Fibroblast of villous mesenchyme (primary cell): ENCODE measurements at places on chromosomes 5 and 9. TPM values are rescaled to one million over a fixed set of nuclear protein-coding genes. Genes with fewer than 3 reads are reported as not detected.

- DNase-seq = no peak
Measured at GRCh38 chr9:134390537-134390936, 64.3 kb downstream of the RXRA start.

The OR1J2 gene
- 0.32 and 0.43 TPM in 2 replicates for total RNA-seq

- DNase-seq = no peak
Measured at GRCh38 chr9:117936185-117937130, 232.3 kb downstream of the TLR4 start.

DNA sequence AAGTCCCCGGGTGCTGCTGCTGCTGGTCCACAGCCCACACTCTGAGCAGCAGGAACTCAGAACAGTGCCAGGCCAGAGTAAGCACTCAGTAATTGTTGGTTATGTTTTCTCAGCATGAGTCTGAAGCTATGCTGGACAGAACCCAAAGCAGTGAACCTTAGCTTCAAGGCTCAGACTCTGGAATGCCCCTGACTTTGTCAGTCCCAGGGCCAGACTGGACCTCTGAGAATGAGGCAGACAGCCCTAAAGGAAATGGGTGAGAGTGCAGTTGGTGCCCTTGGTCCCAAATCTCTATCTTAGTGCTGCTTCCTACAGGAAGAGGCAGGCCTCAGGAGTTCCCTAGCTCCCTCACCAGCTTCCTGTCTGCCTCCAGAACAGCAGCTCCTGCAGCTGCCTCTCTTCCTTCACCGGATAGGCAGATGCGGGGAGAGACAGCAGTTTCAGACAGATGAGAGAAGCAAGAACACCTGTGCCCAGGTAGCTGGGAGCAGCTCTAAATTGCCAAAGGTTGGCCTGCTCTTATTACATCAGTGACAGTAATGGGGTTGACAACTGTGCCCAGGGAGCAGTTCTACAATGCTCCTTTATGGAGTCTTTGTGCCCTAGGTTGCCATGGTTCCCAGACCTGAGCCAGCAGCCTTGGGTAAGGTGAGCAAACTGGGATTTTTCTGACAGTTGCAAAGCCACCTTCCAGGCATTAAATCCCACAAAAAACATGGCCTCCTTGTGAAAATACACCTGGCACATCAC is 82.2 kb upstream of the CXCL14 start:
- no peak for DNase-seq

GRCh38 chr5:140565780-140566095 is 1.1 kb downstream of the SLC35A4 start:
- peak; percentile 57 for DNase-seq

The TMEM215 gene
- total RNA-seq = not detected in 2 replicates

DNA sequence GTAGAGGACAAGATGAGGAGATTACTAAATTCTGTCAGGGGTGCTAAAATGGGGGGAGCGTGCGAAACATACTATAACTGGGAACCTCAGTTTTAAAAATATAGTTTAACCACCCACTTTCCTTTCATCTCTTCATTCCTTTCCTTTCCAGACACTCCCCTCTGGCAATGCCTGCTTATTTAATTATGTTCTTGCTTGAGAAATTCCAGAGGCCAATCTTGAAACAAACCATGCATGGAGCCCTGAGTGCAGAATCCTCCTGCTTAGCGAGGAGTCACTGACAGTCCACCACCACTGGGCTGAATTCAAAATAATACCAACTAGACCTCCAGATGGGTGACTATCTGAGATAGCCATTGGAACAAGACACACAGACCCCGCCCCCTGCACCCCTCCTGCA is 29.7 kb upstream of the C9orf72 start:
- peak; percentile 7 for DNase-seq

GRCh38 chr9:19913151-19913550 is 124.3 kb upstream of the SLC24A2 start:
- no peak for DNase-seq

GRCh38 chr5:86688406-86688805 is 70.7 kb downstream of the COX7C start:
- no peak for DNase-seq

DNA sequence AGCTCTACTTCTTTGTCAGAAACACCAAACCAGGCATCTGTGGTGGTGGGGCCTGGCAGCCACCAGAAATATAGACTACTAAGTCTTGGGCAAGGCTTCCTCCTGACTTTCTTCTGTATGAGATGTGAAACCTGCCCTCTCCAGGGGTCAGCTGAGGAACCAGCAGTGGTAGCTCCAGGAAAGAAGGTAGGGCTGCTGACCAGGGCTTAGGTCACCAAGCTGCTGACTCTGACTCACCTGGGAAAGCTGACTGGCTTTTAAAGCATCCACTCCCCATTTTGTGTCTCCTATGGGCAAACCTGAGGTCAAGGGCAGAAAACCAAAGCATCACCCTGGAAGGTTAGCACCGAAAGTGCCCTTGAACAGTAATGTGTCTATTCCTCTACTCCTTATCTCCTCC is 10.4 kb upstream of the SH3TC2 start:
- DNase-seq = no peak

DNA sequence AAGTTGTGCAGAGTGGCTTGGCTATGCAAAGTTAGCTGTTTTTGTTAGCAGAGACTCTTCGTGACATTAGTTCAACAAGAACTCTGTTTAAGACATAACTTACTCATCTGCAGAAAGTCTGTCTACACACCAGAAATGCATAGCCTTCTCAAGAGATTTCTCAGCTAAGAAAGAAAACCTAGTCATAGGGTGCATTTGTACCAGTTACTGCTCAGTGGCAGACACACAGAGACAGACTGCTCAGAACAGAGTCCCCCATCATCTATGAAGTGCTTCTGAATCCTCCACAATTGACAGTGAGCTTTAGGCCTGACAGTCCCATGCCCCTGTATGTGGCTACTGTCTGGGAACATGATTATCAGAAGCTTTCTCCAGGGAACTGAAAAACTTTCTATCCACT is 56.1 kb upstream of the IFNK start:
- DNase-seq = no peak

GRCh38 chr5:32852535-32852934 is 141.4 kb downstream of the NPR3 start:
- peak; percentile 19 for DNase-seq

DNA sequence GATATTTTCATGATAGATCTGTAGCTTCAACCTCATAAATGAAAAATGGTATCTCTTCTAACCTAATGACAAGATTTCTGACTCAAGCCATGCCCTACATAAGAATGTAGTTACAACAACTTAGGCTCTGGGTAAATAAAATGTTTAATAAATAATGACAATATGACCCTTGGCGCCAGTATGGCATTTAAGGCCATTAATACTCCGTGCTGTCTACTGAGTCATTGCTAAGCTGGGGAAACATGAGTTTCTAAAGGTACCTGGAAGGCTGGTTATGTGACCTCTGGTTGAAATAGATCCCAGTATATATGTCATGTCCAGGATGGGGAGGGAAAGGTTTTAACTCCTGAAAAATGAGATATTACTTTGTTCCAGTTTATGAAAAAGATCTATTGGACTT is 58.0 kb upstream of the CEMIP2 start:
- DNase-seq = no peak

DNA sequence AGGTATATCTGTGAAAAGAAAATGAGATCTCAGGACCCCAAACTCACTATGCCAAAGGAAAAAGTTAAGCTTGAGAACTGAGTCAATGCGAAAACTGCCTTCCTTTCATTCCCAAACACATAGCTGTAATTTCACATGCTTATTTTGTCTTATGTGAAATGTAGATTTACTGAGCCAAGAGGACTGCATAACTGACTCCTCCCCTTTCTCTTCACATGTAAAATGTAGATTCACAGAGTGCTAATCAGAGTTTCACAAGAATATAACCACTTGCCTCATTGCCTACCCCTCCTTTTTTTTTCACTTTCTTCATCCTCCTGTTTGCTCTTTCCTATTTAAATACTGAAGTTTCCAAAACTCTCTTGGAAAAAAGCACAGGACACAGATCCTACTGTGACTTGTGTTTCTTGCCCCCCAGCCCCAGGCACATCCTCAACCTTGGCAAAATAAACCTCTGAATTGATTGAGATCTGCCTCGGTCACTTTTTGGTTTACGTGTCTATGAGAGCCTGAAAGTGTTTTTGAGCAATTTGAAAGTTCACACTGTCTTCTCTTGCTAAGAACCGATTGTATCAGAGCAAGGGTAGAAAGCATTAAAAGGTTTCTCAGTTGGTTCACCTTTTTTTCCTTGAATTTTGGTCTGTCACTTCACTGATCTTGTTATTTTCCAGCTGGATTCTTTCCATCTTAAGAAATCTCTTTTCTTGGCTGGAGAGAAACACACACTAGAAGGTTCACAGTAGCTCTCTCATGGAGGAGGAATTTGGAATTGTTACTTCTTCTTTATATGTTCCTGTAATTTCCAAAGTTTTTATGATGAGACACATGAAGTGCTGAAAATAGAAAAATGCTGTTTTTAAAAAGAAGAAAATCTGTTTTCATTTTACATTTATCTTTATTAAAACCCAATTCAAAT is 44.8 kb upstream of the SNAPC3 start:
- DNase-seq = peak; percentile 28

DNA sequence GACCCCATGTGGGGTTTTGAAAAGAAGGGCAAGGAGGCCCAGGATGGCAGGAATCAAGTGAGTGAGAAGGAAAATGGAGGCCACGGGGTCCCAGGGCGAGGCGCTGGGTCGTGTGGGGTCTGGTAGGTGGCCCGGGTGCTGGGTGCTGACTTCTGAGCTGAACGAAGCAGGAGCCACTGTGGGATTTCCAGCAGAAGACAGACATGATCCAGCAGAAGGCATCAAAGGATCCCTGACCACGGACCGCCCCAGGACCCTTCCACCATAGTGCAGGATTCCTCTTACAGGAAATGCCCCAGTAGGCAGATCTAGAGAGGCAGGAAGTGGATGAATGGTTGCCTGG is 106.7 kb downstream of the ADAMTS2 start:
- DNase-seq = no peak

DNA sequence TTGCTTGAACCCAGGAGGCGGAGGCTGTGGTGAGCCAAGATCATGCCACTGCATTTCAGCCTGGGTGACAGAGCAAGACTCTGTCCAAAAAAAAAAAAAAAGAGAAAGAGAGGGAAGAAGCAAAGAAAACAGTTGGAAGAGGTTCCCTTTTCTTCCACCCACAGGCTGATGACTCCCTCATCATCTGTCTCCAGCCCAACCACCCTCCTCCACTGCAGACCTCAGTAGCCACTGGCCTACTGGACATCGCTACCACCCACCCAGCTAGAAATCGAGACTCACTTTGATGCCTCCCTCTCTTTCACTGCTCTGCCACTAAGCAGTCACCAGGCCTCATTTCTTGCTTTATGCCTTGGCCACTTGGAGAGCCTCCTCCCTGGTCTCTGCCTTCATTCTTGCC is 71.2 kb downstream of the NIPSNAP3B start:
- DNase-seq = no peak

- DNase-seq = no peak
Measured at GRCh38 chr5:100148239-100148638, 386.9 kb upstream of the FAM174A start.

DNA sequence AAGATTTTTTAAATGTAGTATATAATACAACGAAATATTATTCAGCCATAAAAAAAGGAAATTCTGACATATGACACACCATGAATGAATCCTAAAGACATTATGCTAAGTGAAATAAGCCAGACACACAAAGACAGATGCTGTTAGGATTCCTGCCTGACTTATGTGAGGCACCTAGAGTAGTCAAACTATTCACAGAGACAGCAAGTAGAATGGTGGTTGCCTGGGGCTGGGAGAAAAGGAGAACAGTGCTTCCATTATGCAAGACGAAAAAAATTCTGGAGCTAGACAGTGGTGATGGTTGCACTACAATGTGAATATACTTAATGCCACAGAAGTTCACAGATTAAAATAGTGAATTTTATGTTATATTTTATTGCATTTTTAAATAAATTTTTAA is 66.8 kb downstream of the SPOCK1 start:
- no peak for DNase-seq

DNA sequence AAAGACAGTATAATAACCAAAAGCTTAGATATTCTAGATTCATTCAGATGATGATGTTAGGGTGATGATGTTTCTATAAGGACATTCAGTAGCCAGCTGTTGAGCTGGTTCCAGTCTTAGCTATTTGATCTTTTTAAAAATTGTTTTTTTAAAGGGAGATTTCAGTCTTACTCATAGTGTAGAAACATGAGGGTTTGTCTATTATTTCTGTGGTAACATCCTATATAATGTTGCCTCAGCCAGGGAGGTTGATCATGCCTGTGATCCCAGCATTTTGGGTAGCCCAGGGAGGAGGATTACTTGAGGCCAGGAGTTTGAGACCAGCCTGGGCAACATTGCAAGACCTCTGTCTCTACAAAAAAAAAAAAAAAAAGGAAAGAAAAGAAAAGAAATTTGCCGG is 167.8 kb downstream of the DOCK2 start:
- DNase-seq = no peak

The SNCAIP gene
- total RNA-seq = 19.0 and 32.5 TPM in 2 replicates

The SPATA31C1 gene
- not detected in 2 replicates for total RNA-seq

- DNase-seq = no peak
Measured at GRCh38 chr5:62029303-62029702, 276.7 kb upstream of the KIF2A start.

DNA sequence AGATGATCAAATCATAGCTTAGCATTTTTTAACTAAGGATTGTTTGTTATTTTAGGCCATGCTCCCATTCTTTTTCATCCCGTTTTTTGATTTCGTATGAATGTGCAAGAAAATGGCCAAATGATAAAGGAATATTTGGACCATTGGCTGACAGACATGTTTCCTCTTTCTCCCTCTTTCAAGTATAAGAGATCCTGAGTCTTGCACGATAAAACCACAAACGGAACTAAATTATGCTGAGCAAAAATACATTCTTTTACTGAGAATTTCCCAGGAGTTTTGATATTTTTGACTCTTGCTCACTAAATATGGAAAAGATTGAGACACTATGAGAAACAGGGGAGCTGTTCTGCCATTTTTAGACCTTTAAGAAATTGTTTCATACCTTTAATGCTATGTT is 90.4 kb upstream of the KLF9 start:
- DNase-seq = no peak

DNA sequence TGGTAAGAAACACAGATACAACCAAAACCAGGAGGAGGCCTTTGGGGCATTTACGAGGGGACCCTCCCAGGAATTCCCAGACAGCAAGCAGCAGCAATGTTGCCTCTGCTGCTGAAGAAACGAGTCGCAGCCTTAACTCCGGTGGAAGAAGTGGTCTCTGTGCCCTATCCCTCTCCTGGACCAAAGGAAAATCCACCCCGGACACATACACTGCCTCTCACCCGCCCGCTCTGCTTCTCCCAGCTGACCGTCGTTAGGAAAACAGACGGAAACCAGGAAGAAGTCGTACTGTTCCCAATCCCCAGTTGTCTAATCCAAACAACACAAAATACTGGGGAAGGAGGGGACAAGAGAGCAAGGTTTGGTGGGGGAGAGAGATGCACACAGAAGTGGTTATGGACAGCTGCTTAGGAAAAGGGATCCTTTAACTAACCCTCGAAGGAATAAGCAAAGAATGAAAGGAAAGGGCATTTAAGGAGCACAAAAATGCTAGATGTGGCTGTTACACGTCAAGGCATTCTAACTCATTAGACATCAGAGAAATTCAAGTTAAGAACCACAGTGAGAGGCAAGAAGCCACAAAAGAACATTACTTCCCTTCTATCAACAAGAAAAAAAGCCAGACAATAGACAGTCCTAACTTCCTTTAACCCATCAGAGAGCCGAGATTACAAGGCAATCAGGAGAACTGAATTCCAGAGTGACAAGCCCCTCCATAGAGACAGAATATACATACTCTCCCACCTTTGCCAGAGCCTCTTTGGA is 71.9 kb downstream of the ACTL7B start:
- no peak for DNase-seq

The LHX2 gene
- not detected in 2 replicates for total RNA-seq
